Fibroblast of mammary gland (primary cell): ENCODE measurements at places on chromosomes 4 and X.

- no peak for DNase-seq
These were observed 39.5 kb downstream of the USP46 start for GRCh38 chr4:52619591-52619931.

GRCh38 chrX:31039327-31039711 is 32.5 kb downstream of the FTHL17 start:
- no peak for DNase-seq

- no peak for DNase-seq
These were observed 70.9 kb upstream of the MSX1 start for GRCh38 chr4:4788573-4788972.

- DNase-seq, result no peak
These were observed 19.5 kb downstream of the NAT8L start for GRCh38 chr4:2078584-2078983.

GRCh38 chr4:123555233-123555806 is 158.7 kb downstream of the SPRY1 start:
- peak; percentile 92 for DNase-seq

DNA sequence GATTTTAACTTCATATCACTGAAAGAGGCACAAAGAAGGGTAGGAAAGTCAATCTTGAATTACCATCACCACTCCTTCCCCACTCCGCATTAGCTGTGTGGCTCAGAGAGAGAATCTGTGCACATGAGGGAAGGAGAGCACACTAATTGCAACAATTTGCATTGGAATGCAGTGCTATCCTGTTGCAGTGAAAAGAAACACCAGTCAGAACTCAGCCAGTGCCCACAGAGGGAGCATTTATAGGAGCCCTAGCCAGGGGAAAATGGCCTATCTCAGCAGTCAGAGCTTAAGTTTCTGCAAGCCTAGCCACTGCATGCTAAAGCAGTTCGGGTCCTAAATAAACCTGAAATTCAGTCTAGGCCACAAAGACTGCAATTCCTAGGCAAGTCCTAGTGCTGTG is 159.4 kb upstream of the AR start:
- no peak for DNase-seq

- no peak for DNase-seq
These were observed 8.2 kb downstream of the MTHFD2L start for GRCh38 chr4:74166135-74166534.

GRCh38 chrX:45598861-45599260 is 398.2 kb upstream of the DIPK2B start:
- peak; percentile 22 for DNase-seq

- peak; percentile 12 for DNase-seq
These were observed 25.8 kb upstream of the PBDC1 start for GRCh38 chrX:76147106-76147505.

DNA sequence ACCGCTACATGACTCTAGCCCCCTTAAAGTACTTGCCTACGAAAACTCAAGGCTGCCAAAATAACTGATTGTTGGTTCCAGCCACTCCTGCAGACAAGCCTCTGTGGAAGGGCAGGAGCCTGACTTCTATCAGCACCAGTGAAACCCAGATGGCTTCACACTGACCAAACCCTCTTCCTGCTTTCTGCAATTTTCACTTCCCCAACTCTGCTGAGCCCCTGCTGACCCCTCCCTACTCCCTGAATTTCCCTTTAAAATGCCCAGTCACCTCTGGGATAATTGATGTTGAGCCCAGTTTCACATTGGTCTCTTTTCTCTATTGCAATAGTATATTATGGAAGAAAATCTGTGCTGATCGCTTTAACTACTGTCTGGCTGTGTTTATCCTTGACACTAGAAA is 61.6 kb upstream of the STS start:
- no peak for DNase-seq

DNA sequence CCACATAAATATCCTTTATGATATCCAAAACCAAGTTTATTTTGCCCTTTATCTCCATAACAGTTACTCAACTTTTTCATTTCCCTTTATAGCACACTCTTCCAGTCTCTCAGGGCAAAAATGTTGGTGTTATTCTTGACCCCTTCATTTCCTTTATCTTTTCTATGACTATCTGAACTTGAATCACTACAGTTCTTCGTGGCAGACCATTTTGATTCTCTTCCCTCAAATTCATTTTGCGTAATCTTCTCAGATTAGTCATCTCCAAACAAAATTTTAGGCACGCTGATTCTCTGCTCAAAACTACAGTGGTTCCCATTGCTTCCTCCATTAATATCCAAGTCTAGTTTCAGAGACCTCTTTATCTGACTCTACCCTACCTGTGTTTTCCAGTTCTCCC is 26.1 kb downstream of the RUFY3 start:
- DNase-seq, result peak; percentile 67

- no peak for DNase-seq
These were observed 763.7 kb downstream of the PDHA2 start for GRCh38 chr4:96603641-96604040.
